ENCODE measurements at places on chromosomes 3 and 15.
A peak's percentile ranks its signal among the peaks of the same experiment; 100 is the strongest.

GRCh38 chr3:187382609-187383151 lies 14.5 kb downstream of the RTP4 start:
- DNase-seq, result no peak

GRCh38 chr3:24119321-24119751 lies 174.2 kb downstream of the NR1D2 start:
- DNase-seq, result no peak

- DNase-seq, result peak; percentile 48
Measured at GRCh38 chr3:177683586-177683985, 486.3 kb upstream of the TBL1XR1 start.

DNA sequence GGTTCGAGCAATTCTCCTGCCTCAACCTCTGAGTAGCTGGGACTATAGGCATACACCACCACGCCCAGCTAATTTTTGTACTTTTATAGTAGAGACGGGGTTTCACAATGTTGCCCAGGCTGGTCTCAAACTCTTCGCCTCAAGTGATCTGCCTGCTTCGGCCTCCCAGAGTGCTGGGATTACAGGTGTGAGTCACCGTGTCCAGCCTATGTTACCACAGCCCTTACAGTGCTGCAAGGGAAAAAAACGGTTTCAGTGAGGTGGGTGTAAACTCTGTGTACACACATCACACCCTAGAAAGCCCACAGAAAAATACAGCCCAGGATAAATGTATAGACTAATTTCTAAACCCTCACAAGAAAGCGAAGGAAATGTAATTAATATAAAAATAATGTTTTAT lies 103.5 kb upstream of the AKAP13 start:
- no peak for DNase-seq

DNA sequence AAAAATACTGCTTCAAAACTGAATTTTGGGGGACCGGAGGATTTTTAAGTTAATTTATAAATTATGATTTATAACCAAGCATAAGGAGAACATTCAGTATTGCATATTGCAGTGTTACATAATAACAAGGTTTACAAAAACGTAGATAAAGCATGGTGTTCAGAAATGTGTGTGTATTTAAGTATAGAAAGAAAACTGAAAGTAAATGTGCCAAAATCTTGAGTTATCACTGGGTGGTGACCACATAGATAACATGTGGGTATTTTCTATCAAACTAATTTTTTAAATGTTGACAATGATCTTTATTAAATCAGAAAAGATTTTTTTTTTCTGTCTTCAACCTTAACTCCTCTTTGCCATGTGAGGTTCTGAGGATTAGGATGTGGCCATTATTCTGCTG lies 32.6 kb downstream of the EIF2AK4 start:
- DNase-seq, result no peak

- no peak for DNase-seq
Measured at GRCh38 chr3:60931452-60931851, 319.8 kb downstream of the FHIT start.

DNA sequence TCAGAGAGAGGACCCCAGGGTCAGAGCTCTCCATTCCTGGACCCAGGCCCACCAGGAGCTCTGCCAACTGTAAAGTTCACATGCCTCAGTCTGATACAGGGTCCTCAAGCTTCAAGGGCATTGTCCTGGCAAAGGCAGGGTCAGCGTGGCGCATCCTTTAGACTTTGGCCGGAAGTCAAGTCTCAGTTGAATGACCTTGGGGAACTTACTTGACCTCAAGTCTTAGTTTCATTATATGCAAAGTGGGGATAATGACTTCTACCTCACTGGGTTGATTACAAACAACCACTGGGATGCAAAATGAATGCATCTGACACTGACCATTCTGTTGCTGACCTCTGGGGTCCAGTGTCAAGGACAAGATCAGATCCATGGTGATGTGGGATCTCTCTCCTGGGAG lies 70.6 kb upstream of the CTSH start:
- no peak for DNase-seq

DNA sequence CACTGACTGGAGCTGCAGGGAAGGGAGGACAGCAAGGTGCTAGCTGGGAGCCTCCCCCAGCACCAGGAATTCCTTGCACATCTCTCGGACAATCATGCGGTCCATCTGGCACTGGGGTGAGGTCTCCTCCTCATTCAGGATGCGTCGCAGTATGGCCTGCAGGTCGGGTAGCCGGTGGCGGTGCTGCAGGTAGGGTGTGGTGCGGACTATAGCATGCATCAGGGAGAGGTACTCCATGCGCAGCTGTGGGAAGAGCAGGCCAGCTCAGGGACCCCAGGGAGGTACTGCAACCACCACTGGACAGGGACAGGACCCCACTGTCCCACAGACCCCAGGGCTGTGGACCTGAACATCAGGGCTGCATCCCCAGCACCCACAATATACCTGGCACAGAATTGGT lies 11.2 kb downstream of the NCKIPSD start:
- no peak for DNase-seq

- DNase-seq, result no peak
Measured at GRCh38 chr3:62249855-62250543, 123.4 kb downstream of the FEZF2 start.

- no peak for DNase-seq
Measured at GRCh38 chr15:30675126-30675525, 49.2 kb downstream of the ARHGAP11B start.

- no peak for DNase-seq
Measured at GRCh38 chr3:188434594-188434993, 280.6 kb downstream of the LPP start.

GRCh38 chr15:64560998-64561397 lies 100.6 kb downstream of the ZNF609 start:
- DNase-seq, result no peak

DNA sequence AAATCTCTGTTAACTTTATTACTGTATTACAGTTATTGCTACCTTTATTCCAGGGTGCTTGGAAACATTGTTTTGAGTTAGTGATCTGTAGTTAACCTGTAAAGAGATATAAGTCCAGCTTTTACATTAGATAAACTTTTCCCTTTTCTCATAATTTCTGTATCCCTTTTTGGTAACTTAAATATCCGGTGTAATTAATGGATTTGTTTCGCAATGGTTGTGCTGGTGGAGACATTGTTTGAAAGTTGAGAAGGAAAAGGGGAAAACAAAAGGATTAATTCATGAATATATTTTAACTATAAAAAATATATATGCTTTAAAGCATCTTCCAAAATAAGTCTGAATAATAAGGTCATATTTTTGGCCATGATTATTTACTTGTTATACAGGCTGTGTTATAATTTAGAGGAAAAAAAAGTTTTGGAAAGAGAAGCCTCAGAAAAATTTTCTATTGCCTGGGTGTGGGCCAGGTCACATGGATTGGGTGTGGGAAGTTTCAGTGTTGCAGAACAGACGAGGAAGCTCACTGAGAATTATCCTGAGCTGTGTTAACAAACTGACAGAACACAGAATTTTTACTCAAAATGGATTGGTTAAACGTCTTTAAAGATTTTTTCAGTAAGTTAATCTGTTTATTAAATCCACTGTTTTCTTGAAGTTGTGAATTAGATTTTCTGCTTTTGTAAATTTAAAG lies 27.7 kb upstream of the IL20RB start:
- DNase-seq, result no peak

DNA sequence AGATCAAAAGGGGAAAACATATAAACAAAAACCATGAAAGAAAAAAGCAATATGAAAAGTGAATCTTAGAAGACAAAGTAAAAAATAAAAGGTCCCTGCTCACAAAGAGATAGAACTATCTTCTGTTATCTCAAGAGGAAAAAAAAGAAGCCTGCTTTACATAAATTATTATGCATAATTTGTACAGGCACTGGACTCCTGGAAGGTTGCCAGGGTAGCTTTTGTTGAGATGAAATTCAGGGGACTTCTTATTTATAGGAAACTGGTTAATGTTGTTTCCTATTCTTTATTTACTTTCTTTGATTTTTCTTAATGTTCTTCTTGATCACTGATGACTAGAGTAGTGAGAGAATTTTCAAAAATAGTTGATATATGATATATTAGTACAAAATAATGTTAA lies 66.9 kb downstream of the PPM1L start:
- DNase-seq, result no peak

GRCh38 chr3:119856695-119857094 lies 74.8 kb downstream of the NR1I2 start:
- DNase-seq, result no peak

DNA sequence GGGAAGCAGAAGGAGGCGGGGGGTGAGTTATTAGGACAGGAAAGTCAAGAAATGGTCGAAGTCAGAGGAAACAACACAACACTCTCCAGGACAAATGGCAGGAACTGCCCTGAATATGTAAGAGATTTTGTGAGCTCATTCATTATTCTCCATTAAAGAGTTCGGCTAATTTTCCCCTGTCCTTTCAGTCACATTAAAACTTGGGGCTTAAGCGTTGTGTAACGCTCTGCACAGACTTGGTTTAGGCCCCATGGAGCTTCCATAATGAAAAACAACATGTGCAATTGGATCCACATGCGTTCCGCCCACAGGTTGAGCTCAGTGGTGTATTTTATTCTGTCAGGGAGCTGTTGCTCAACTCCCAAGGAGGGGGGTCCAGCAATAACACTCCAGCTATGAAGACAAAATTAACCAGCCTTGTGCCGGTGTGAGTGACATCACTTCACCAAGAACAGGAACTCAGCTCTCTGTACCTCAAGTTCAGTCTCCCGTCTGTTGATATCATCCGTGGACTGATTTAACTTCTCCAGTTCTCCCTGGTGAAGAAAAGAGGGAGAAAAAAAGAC lies 2.3 kb downstream of the SH3BP5 start:
- DNase-seq, result no peak

DNA sequence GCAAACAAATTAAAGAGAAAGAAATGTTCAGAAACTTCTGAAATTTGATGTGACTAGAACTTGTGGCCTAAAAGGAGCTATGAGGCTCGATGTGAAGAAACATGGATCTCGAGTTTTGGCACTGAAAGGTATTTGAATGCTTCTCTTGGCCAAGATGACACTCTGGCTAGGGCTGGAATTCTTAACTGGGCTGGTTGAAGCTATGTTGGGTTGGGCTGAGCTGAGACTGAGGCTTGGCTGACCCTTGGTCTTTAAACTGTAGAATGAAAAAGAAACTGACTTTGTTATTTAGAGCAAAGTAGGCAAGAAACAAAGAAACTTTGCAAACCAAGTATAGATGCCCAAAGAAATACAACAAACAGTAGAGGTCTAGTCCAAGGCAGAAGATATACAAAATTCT lies 28.1 kb upstream of the CLDN16 start:
- DNase-seq, result no peak

GRCh38 chr15:78325092-78325843 lies 14.9 kb upstream of the CRABP1 start:
- no peak for DNase-seq

DNA sequence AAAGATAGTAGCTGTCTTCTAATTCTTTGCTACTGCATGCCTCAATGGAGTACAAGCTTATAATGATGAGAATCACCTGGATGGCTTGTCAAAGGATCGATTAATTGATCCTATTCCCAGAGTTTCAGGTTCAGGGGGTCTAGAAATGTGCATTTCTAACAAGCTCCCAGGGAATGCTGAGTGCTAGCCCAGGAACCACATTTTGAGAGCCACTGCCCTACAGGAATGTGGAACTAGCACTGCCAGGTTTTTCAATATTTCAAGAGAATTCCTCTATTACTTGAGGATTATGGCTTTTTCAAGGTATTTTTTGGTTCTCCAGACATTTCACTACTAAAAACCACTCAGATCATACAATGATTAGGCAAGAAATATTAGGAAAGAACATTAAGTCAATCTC lies 52.7 kb downstream of the RARB start:
- DNase-seq, result no peak

- no peak for DNase-seq
Measured at GRCh38 chr3:116474801-116475200, 29.5 kb upstream of the LSAMP start.

GRCh38 chr3:31762097-31762764 lies 218.8 kb downstream of the OSBPL10 start:
- no peak for DNase-seq

DNA sequence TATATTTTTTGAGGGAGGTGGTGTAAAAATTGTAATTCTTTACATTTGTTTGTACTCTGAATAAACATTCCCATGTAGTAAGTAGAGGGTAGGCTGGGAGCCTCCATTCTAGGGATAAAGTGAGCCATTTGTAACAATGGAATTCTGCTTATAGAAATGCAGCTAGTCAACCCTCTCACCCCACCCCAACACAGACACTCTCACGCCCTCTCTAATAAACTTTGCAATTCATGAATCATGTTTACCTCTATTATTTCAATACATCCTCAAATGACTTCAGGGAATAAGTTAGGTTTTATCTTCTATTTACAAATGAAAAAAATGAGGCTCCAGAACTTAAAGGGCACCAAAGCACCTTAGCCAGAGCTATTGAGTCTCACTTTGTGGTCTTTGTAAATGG lies 56.5 kb upstream of the PDZRN3 start:
- DNase-seq, result no peak

DNA sequence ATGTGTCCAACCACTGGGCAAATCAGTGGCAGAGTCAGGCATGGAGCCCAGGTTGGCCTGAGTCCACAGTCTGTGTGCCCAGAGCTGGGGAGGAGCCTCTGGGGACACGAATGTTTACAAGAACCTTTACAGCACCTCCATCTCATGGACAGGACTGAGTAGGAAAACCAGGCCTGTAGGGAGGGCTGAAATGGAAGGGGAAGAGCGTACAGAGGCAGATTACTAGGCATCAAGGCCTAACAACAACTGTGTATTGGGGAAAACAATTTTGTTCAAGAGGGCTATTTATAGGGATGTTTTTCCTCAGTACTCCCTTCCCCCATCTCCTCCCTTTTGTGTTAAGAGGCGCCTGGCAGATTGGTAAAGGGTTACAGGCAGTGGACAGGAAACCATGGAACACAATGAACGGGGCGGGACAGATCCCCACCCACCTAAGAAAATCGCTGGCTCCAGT lies 15.1 kb upstream of the ARHGAP31 start:
- DNase-seq, result no peak

DNA sequence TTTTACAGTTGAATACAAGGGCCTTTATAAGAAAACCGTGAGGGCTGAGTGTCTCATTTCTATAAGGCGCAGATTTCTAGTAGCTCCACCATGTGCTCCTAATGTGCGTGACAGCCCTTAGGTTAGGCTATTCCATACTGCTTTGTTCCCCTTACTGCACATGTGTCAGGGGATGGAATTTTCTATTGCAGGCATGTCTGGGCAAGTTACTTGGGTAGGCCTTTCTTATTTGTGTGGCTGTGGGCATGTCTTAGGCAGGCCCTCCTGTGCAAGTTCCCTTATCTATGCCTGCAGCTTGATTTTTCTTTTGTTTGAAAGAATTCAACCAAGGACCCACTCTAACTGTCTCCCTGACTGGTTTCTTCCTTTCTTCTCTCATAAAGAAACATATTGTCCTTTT lies 434.2 kb upstream of the CNTN3 start:
- DNase-seq, result no peak

GRCh38 chr3:177610686-177611633 lies 413.7 kb upstream of the TBL1XR1 start:
- DNase-seq, result no peak

- no peak for DNase-seq
Measured at GRCh38 chr3:123390865-123391600, 57.9 kb downstream of the ADCY5 start.
